Lower lobe of right lung (tissue), 2 donors: ENCODE measurements at places on chromosomes 2 and 18. TPM values are rescaled to one million over a fixed set of nuclear protein-coding genes. Genes with fewer than 3 reads are reported as not detected.

MSH6 gene
- total RNA-seq: 31.3 TPM

GRCh38 chr18:59834267-59834666 lies 65.5 kb upstream of the PMAIP1 start:
- no peak for DNase-seq
- H3K36me3 ChIP-seq: no peaks in the 10 kb centered on the region
- no peaks in the 10 kb centered on the region for H3K27me3 ChIP-seq

DNA sequence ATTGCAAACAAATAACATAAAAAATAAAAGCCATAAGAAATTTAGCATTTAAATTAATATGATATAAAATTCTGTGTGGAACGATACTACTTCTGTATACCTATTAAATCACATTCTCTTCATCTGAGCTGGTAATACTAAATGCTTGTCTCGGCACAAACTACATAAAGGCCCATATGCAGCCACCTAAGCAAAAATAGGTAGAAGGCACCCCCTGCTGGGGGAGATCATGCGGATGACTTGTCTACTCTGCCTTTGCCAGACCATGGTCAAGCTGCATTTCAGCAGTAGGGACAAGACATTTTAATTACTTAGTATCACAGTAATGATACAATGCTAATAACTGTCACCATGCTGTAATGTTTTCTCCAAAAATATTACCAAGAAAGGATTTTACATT lies 108.0 kb downstream of the CDH19 start:
- no peak overlapping the region for H3K27ac ChIP-seq
- no peaks in the 10 kb centered on the region for H3K27me3 ChIP-seq
- no peaks in the 10 kb centered on the region for H3K4me1 ChIP-seq
- H3K36me3 ChIP-seq: no peaks in the 10 kb centered on the region
- H3K4me3 ChIP-seq: no peak overlapping the region
- peak; percentile 57 for DNase-seq

GRCh38 chr2:133262893-133263292 lies 305.4 kb downstream of the NCKAP5 start:
- peaks cover 5% of the 10 kb centered on the region for H3K27me3 ChIP-seq
- DNase-seq: no peak
- H3K4me3 ChIP-seq: no peak overlapping the region
- H3K4me1 ChIP-seq: peaks cover 10% of the 10 kb centered on the region
- no peaks in the 10 kb centered on the region for H3K36me3 ChIP-seq

GRCh38 chr2:223613017-223613950 lies 11.1 kb upstream of the SCG2 start:
- DNase-seq: peak; percentile 68
- H3K4me3 ChIP-seq: peak overlapping the region; percentile 34
- H3K27me3 ChIP-seq: peaks cover 8% of the 10 kb centered on the region
- no peak overlapping the region for H3K27ac ChIP-seq
- H3K4me1 ChIP-seq: peaks cover 4% of the 10 kb centered on the region
- no peaks in the 10 kb centered on the region for H3K36me3 ChIP-seq

SLC4A5 gene
- total RNA-seq: 4.2 TPM

CRYGC gene
- not detected for total RNA-seq

DNA sequence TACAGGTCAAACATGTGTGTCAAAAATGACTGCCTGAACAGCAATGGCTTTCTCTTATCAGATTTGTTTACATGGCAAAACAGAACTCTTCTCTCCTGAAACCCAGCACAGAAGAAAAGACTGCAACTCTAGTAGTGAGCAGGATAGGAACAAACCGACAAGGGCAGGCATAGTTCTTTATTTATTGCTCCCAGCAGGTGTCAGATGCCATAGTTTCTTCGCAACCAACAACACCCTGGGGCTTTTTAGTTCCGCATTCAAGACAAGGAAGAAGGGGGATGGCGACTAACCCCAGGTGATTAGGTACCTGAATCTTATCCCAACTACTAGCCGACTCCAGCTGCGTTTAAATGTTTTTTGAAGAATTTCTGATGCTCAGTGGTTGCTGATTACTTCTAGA lies 367.5 kb upstream of the FIGN start:
- no peaks in the 10 kb centered on the region for H3K4me1 ChIP-seq
- H3K36me3 ChIP-seq: no peaks in the 10 kb centered on the region
- H3K27ac ChIP-seq: no peak overlapping the region
- H3K4me3 ChIP-seq: no peak overlapping the region
- no peak for DNase-seq
- H3K27me3 ChIP-seq: no peaks in the 10 kb centered on the region

IL18R1 gene
- total RNA-seq: 27.5 TPM

MBOAT2 gene
- 36.5 TPM for total RNA-seq

- H3K27ac ChIP-seq: no peak overlapping the region
- no peaks in the 10 kb centered on the region for H3K36me3 ChIP-seq
- no peaks in the 10 kb centered on the region for H3K27me3 ChIP-seq
Measured at GRCh38 chr2:188441288-188441947, 149.7 kb downstream of the GULP1 start.

DNA sequence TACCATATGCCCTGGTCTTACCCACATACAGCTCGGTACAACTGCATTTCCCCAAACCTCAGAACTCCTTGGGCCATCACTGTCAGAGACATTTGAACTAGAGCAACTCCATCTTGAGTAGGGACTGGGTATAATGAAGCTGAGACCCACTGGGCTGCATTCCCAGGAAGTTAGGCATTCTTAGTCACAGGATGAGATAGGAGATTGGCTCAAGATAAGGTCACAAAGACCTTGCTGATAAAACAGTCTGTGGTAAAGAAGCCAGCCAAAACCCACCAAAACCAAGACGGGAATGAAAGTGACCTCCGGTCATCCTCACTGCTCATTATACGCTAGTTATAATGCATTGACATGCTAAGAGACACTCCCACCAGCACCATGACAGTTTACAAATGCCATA lies 131.3 kb downstream of the PIK3C3 start:
- no peak overlapping the region for H3K27ac ChIP-seq
- no peak for DNase-seq
- H3K27me3 ChIP-seq: no peaks in the 10 kb centered on the region
- peaks cover 19% of the 10 kb centered on the region for H3K36me3 ChIP-seq

DNA sequence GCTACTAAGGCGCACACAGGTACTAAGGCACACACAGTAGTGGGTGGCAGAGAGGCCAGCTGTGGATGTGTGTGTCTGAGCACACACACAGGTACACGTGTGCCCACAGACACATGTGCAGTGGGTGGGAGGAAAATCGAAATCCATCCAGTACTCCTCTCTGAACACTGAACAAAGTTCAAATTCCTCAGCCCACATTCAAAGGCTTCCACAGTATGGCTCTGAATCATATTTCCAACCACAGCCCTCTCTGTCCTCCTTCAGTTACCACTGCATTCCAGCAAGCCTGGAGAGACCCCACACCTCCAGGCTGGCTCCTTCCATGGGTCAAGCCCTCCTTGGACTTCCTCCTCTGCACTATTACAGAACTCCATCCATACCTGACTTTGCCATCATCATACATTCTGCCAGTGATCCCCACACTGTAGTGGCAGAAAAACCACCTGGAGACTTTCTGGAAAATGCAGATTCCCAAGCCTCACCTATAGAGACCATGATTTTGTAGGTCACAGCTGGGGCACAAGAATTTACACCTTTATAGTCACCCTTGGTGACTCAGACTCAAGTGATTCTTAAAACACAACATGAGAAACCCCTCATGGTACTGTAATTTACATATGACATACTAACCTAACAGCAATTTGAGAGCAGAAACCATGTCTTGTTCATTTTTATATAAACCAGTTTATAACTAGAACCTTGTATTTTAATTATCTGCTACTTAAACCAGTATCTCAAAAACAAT lies 31.4 kb downstream of the EPG5 start:
- H3K27me3 ChIP-seq: no peaks in the 10 kb centered on the region
- H3K27ac ChIP-seq: no peak overlapping the region
- H3K4me1 ChIP-seq: no peaks in the 10 kb centered on the region
- DNase-seq: no peak
- no peak overlapping the region for H3K4me3 ChIP-seq

GRCh38 chr2:191013682-191013931 lies 364 bp downstream of the STAT1 start:
- H3K4me3 ChIP-seq: peak overlapping the region; percentile 76
- H3K4me1 ChIP-seq: peaks cover 42% of the 10 kb centered on the region
- H3K36me3 ChIP-seq: peaks cover 22% of the 10 kb centered on the region
- peak overlapping the region; percentile 96 for H3K27ac ChIP-seq

GRCh38 chr2:218644721-218645120 lies 14.7 kb downstream of the ZNF142 start:
- H3K4me1 ChIP-seq: no peaks in the 10 kb centered on the region
- H3K27me3 ChIP-seq: no peaks in the 10 kb centered on the region
- H3K4me3 ChIP-seq: no peak overlapping the region
- no peak for DNase-seq
- H3K36me3 ChIP-seq: peaks cover 96% of the 10 kb centered on the region

- no peaks in the 10 kb centered on the region for H3K27me3 ChIP-seq
- no peaks in the 10 kb centered on the region for H3K36me3 ChIP-seq
- H3K4me3 ChIP-seq: no peak overlapping the region
- H3K27ac ChIP-seq: no peak overlapping the region
- no peaks in the 10 kb centered on the region for H3K4me1 ChIP-seq
- no peak for DNase-seq
Measured at GRCh38 chr2:203915256-203915655, 21.3 kb upstream of the ICOS start.

- DNase-seq: no peak
- H3K4me3 ChIP-seq: no peak overlapping the region
- no peaks in the 10 kb centered on the region for H3K27me3 ChIP-seq
- no peaks in the 10 kb centered on the region for H3K36me3 ChIP-seq
- no peak overlapping the region for H3K27ac ChIP-seq
- H3K4me1 ChIP-seq: no peaks in the 10 kb centered on the region
Measured at GRCh38 chr2:175840256-175840655, 161.8 kb downstream of the LNPK start.

HOXD1 gene
- total RNA-seq: 3.4 TPM

DNA sequence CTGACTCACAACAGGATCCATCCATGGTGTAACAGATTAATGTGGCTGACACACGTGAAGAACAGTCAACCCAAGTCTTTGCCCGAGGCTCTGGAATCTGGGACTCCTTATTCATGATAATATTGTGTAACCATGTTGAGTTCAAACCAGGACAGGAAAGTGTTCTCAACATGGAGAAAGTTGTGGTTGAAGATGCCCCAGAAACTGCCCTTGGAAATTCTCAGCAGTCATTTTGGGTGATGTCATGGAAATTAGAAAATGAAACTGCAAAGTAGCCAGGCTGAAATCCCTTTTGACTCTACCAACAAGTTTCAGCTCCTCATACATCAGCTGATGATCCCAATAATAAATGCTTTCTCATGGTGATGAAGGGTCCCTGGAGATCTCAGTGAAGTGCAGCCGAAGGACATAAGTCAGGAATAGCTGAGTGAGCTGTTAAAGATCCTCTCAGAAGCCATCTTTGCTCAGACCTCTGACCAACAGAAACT lies 307.7 kb downstream of the TNS1 start:
- H3K4me1 ChIP-seq: peaks cover 19% of the 10 kb centered on the region
- no peaks in the 10 kb centered on the region for H3K27me3 ChIP-seq
- no peaks in the 10 kb centered on the region for H3K36me3 ChIP-seq
- H3K4me3 ChIP-seq: no peak overlapping the region
- peak overlapping the region; percentile 46 for H3K27ac ChIP-seq

DNA sequence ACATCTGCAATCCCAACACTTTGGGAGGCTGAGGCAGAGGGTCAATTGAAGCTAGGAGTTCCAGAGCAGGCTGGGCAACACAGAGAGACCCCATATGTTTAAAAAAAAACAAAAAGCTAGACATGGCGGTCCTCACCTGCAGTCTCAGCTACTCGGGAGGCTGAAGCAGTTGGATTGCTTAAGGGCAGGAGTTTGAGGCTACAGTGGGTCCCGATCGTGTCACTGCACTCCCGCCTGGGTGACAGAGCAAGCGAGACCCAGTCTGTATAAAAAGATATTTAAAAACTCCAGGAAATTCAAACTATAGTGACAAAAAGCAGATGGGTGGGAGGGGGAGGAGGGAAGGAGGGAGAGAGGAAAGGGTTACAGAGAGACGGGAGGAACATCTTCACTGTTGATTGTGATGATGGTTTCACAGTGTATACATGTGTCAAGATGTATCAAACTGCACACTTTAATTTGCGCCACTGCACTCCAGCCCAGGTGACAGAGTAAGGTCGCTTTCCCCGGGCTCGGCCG lies 942 bp upstream of the ZNF236 start:
- no peak for DNase-seq
- peak overlapping the region; percentile 88 for H3K4me3 ChIP-seq
- no peaks in the 10 kb centered on the region for H3K27me3 ChIP-seq

GRCh38 chr2:55805686-55806085 lies 112.0 kb upstream of the PNPT1 start:
- H3K4me1 ChIP-seq: peaks cover 5% of the 10 kb centered on the region
- H3K27ac ChIP-seq: no peak overlapping the region

- H3K27me3 ChIP-seq: no peaks in the 10 kb centered on the region
- DNase-seq: no peak
- H3K27ac ChIP-seq: no peak overlapping the region
- no peaks in the 10 kb centered on the region for H3K36me3 ChIP-seq
Measured at GRCh38 chr2:64700133-64700809, 46.6 kb upstream of the SERTAD2 start.

IL36RN gene
- total RNA-seq: not detected

DNA sequence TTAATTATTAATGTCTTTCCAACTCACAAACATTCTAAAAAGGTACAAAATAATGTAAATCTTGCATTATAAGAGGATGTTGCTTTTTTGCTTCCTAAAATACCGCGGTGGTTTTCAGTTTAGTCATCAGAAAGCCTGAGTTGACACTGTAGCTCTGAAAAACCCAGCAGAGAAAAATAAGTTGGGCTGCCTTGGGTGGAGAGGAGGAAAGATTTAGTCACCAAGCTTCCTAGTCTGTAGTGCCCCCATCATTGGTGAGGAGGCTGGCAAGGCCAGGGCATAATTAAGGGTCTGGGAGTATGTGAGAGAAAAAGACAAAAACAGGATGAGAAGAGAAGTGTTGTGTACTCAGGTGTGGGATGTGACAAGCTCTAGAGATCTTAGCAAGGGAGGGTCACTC lies 5.7 kb downstream of the PTPRM start:
- peaks cover 44% of the 10 kb centered on the region for H3K4me1 ChIP-seq
- no peaks in the 10 kb centered on the region for H3K36me3 ChIP-seq
- H3K27me3 ChIP-seq: no peaks in the 10 kb centered on the region
- no peak overlapping the region for H3K4me3 ChIP-seq

FAM124B gene
- total RNA-seq: 4.8 TPM

LMAN1 gene
- 62.7 TPM for total RNA-seq

- no peaks in the 10 kb centered on the region for H3K36me3 ChIP-seq
- H3K27me3 ChIP-seq: no peaks in the 10 kb centered on the region
- no peak for DNase-seq
- H3K4me1 ChIP-seq: peaks cover 56% of the 10 kb centered on the region
Measured at GRCh38 chr2:20349513-20349921, 1.1 kb downstream of the PUM2 start.

ST8SIA5 gene
- total RNA-seq: not detected

GRCh38 chr18:79905389-79905911 lies 46.0 kb downstream of the SLC66A2 start:
- H3K4me3 ChIP-seq: no peak overlapping the region
- H3K27me3 ChIP-seq: no peaks in the 10 kb centered on the region
- peak; percentile 49 for DNase-seq
- no peaks in the 10 kb centered on the region for H3K4me1 ChIP-seq
- no peak overlapping the region for H3K27ac ChIP-seq

VIT gene
- total RNA-seq: 4.2 TPM

DNA sequence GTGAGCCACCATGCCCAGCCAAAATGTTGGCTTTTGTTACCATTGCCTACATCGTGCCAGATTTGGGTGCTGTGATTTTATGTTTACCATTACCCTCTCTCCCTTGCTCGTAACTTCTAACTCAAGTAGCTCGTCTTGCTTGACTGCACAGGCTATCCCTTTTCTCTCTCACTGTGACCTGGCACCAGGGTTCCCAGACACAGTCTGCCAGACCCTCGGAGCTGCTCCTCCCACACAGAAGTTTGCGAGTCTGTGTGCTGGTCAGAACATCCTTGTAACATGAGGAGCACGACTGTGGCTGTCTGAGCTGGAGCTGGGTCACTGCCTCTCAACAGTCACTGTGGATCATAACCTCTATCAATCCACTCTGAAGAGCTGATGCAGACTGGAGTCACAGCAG lies 152.5 kb upstream of the ACKR3 start:
- H3K27me3 ChIP-seq: no peaks in the 10 kb centered on the region
- H3K4me1 ChIP-seq: no peaks in the 10 kb centered on the region
